ENCODE measurements at places on chromosomes 3 and 15. TPM values are rescaled to one million over a fixed set of nuclear protein-coding genes. Genes with fewer than 3 reads are reported as not detected.

- DNase-seq = no peak
Observed at GRCh38 chr15:88342666-88343065, 86.1 kb upstream of the NTRK3 start.

DNA sequence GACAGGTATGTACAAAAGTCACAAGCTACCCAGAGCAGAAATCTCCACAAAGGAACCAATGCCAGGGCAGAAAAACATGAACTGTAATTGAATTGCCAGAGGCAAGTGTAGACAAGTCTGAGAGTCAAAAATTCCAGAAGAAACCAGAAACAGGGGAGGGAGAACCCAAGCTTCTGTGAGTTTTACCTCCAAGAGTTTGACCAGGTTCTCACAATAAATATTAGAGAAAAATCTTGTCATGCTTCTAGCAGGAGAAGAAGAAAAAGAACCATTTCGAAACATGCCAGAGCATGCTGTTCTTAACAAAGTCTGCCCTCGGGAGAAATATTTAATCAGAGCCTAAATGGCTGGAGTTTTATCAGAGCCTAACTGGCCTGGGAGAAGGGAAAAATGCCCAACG is 32.5 kb upstream of the AP3B2 start:
- DNase-seq = no peak

ZNF662 gene
- 0.40 TPM for total RNA-seq

C15orf62 gene
- total RNA-seq = 1.1 TPM

GOLGA6L4 gene
- total RNA-seq = 1.7 TPM

POPDC2 gene
- total RNA-seq = 2.4 TPM
